T-helper 1 cell (primary cell): ENCODE measurements at places on chromosomes 13 and 19.

GRCh38 chr13:48232420-48233045, 473 bp upstream of the ITM2B start:
- peak; percentile 8 for DNase-seq

DNA sequence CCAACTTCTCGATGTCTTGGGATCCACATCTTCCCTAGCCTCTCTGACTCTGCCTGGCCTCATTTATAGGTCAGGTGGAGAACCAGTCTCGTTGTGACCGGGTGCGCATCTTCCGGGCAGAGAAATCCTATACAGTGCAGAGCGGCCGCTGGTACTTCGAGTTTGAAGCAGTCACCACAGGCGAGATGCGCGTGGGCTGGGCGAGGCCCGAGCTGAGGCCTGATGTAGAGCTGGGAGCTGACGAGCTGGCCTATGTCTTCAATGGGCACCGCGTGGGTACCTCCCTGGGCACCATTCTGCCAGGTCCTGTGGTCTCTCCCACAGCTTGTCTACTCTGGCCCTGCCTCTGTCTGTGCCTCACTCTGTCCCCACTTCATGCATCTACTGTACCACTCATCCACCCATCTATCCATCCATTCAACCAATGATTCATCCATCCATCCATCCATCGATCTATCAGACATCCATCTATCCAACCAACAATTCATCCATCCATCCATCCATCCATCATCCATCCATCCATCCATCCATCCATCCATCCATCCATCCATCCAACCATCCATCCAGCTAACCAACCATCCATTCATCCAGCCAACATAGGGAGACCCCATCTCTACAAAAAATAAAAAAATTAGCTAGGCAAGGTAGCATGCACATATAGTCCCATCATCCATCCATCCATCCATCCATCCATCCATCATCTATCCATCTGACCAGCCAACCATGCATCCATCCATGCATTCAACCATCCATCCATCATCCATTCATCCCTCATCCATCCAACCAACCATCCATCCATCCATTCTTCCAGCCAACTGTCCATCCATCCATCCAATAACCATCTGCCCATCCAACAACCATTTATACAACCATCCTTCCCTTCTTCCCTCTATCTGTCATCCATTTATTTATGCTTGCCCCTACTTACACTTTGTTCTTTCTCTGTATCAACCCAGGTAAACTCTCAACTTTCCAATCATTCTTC, 34.3 kb downstream of the RYR1 start:
- no peak for DNase-seq

DNA sequence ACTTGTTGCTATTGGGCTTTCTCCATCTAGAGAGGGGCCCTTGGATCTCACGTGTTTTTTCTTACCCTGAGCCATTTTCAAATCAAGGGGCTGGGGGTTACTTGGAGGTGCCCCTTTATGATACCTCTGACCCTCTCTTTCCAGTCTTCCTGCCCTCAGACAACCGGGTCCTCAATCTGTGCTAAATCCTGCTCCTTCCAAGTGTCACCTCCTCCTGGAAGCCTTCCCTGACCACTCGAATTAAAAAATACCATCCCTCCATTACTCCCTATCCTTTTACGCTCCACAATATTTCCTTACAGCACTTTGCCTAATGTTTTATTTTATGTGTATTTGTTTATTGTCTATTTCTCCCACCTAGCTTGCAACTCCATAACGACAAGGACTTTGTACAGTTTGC, 3.3 kb downstream of the KLK8 start:
- DNase-seq, result no peak

DNA sequence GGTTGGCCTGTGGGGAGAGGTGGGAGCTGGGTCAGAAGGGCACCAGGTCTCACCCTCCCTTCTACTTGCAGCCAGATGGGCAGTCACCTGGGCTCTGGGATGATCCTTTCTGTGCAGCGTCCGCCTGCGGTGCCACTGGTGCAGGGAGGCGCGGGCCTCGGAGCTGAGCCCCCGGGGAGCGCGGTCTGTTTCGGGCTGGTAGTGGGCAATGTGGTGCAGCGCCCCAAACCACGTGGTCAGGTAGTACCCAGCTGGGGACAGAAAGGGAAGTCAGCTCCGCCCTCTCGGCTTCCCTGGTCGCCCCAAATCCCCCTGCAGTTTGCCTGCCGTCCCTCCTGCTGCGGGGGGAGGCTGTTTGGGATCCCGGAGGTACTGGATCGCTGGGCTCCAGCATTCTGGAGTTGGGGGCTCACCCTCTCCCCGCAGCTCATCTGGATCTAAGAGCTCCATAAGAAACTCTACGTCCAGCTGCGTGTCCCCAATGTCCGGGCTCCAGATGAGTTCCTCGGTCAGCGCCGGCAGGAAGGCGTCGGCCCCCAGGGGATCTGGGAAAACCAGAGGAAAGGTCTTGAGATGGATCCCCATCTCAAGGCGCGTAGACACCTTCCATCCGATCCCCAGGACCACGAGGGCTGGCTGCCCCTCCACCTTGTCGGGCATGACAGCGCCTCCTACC, 8.8 kb downstream of the RINL start:
- no peak for DNase-seq

- no peak for DNase-seq
These were observed 3.1 kb downstream of the NXNL1 start for GRCh38 chr19:17457616-17458015.

DNA sequence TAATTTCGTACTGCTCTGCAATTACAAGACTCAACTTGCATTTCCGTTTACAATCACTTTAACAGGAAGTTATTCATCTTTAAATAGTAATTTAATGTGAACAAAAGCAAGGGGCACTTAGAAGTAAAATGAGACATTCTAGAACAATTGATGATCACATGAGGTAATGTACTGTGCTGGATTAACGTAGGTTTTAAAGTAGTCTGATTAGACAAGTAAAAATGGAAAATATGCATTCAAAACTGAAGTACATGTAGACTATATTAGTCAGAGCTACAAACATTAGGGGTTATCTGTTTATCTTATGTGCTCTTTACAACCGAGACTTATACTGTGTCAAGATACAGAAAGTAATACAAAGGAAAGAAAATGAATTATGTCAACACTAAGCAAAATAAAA, 1528.0 kb downstream of the SLITRK5 start:
- no peak for DNase-seq

DNA sequence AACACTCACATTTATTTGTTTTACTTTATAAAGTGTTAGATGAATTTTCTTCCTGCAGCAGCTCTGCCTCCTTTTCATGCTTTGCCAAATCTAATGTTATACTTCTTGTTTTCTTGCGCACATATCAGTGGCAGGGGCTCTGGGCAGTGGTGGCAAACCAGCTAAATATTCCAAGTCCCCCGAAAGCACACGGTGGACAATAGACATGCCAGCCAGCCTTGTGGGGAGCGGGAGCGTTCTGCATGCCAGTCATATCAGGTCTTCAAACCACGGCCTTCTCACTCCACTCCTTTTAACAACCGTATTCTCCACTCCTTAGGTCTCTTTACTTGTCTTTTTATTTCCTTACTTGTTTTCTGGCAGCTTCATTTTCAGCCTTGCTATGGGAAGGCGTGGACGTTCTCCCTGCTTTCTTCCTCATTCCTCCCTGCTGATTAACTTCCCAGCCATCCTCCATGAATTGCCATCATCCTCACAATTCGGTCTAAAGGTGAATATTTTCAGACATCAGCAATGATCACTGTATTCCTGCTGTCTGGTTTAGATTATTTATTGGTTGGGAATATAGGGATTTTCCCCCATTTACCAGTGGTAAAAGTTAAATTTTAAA, 77.1 kb upstream of the WASF3 start:
- DNase-seq, result no peak
